Diencephalon (tissue), 1 donor: ENCODE measurements at places on chromosomes 16 and 17. TPM values are rescaled to one million over a fixed set of nuclear protein-coding genes. Genes with fewer than 3 reads are reported as not detected.

CTRL gene
- 1.8 TPM for total RNA-seq

CMTM2 gene
- not detected for total RNA-seq

OTOP3 gene
- total RNA-seq = not detected

TBC1D3 gene
- total RNA-seq = not detected

BCAS3 gene
- total RNA-seq = 42.4 TPM

TMEM220 gene
- total RNA-seq = 1.8 TPM

WDR59 gene
- 28.6 TPM for total RNA-seq

MT4 gene
- total RNA-seq = not detected
